ENCODE measurements at places on chromosomes 16 and 17.

DNA sequence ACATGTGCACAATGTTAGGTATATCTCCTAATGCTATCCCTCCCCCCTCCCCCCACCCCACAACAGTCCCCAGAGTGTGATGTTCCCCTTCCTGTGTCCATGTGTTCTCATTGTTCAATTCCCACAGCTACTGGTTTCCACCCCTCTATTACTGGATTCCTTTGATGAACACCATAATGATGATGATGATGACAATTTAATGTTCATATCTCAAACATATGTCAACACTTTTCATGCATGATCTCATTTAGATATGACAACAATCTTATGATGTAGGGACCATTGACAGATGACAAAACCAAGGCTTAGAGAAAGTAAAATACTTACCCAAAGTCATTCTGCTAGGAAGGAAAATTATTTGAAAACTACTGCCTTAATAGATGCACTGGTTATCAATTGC is 97.6 kb downstream of the TMEM114 start:
- DNase-seq: no peak

DNA sequence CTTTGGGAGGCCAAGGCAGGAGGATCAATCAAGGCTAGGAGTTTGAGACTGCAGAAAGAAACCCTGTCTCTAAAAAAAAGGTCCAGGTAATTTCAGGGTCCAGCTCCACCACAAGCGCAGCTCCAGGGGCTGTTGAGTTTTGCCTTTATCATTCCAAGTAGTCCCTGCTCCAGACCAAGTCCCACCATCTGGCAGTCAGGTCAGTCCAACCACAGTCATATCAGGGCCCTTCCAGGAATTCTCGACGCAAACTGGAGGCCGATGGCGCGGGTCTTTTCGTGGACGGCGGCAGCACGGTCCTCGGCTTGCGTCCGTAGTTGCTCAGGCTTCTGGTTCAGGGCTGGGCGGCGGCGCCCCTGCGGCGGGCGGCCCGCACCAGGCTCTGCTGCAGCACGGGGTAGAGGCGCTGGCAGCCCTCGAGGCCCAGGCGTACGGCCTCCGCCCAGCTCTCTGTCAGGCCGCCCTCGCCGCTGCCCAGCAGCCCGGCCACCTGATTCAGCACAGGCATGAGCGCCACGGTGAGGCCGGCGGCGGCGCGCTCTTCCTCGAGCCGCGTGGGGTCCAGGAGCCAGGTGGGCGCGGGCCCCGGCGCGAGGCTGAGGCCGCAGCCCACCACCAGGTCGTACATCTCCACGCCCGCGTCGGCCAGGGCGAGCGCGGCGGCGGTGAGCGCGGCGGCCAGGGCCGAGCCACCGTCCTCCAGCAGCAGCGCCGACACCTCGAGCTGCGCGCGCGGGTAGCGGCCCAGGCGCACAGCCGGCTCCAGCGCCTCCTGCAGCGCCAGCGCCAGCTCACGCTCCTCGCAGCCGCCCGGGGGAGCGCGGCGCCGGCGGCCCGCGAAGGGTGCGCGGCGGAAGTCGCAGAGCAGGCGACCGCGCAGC is 752 bp downstream of the EXOSC6 start:
- no peak for DNase-seq

- no peak for DNase-seq
These were observed 336.2 kb downstream of the XYLT1 start for GRCh38 chr16:17134586-17134985.

GRCh38 chr16:9521749-9522370 is 430.4 kb downstream of the HAPSTR1 start:
- no peak for DNase-seq

DNA sequence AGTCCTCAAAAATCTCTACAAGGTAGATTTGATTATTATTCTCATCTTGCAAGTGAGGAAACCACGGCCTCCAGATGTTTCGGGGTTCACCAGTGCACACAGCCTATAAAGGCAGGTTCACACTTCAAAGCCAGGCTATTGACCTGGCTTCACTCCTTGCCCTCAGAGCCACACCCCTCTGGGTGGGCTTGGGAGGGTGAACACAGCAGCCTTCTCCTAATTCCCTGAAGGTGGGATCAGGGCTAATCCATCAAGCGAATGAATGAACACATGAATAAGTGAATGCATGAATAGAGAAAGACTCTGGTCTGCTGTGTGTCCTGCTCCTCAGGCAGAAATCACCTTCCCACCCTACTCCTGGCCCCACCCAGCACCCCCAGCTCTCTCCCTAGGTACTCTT is 139.0 kb downstream of the CYLD start:
- DNase-seq: no peak

GRCh38 chr17:66445229-66445628 is 142.8 kb downstream of the PRKCA start:
- DNase-seq: no peak

DNA sequence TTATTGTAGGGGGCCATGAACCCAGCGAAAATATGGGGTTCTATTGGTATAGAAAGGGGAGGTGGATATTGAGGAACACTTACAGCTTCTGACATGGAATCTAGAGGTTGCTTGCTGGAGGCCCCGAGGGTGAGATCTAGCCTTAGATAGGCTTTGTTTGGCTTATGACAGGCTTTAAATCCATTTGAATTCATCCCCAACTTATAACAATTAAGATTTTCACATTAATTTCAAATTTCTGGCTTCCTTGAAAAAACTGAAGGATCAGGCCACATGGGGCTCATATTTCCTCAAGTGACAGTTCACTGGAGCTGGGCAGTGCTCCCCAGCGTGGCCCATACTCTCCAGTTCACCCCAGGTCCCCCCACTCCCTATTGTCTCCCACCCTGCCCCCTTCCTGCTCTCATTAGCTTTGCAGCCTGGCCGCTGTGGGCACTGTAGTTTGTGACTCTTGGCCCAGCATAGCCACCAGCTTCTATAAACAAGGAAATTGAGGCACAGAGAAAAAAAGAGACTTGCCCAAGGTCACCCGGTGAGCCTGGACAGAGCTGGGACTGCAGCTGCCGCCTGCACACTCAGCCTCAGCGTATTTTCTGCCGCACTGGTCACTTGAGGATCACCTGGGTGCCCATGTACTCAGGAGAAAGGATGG is 19.8 kb upstream of the ADGRG1 start:
- no peak for DNase-seq

DNA sequence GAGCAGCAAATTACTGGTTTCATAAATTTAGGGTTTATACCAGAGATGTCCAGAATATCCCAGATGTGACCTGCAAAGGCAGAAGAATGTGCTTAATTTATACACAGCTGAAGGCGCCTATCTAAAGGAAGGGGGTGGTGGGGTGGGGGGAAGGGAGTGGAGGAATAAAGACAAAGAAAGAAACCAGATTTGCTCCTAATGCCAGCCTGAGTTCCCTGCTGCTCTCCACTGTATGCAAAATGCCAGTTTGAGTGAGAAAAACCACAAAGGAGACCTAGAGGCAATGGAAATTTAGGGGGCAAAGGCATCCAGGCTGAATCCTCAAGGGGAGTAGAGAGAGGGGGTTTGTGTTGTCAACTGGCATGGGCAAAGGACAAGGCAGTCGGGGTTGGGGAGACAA is 161.5 kb upstream of the TOX3 start:
- no peak for DNase-seq

DNA sequence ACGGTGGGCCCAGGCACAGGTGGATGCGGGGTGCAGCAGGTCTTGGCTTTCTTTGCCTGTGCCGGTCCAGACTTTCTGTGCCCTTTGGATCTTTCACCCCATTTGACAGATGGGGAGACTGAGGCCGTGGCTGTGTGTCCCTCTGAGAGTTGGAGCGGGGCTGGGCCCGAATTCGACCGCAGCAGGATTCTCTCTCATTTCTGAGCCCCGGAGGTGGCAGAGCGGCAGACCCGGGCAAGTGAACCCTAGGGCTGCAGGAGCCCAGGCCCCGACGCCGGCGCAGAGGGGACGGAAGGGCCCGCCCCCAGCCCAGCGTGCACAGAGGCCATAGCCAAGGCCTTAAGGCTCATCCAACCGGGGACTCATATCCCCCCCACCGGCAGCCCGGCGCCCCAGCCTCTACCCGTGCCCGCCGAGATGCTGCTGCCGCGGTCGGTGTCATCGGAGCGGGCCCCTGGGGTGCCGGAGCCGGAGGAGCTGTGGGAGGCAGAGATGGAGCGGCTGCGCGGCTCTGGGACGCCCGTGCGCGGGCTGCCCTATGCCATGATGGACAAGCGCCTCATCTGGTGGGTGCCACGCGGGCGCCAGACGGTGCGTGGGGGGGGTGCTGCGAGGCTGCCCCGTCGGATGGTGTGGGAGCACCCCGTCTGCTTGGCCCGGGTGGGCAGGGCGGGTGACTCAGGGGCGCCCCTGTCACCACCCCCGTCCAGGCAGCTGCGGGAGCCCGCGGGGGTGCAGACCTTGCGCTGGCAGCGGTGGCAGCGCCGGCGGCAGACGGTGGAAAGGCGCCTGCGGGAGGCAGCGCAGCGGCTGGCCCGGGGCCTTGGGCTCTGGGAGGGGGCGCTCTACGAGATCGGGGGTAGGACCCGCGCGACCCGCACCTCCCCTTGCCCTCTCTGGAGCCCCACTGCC is 857 bp downstream of the TMC8 start:
- no peak for DNase-seq

DNA sequence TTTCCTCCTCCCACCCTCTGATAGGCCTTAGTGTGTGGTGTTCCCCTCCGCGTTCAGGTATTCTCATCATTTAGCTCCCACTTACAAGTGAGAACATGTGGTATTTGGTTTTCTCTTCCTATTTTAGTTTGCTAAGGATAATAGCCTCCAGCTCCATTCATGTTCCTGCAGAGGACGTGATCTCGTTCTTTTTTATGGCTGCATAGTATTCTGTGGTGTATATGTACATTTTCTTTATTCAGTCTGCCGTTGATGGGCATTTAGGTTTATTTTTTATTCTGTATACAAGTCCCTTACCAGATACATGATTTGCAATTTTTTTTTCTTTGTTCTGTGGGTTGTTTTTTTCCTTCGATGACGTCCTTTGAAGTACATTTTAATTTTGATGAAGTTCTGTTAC is 18.8 kb upstream of the CDK5R1 start:
- no peak for DNase-seq

GRCh38 chr16:54341892-54342776 is 55.5 kb upstream of the IRX3 start:
- no peak for DNase-seq

DNA sequence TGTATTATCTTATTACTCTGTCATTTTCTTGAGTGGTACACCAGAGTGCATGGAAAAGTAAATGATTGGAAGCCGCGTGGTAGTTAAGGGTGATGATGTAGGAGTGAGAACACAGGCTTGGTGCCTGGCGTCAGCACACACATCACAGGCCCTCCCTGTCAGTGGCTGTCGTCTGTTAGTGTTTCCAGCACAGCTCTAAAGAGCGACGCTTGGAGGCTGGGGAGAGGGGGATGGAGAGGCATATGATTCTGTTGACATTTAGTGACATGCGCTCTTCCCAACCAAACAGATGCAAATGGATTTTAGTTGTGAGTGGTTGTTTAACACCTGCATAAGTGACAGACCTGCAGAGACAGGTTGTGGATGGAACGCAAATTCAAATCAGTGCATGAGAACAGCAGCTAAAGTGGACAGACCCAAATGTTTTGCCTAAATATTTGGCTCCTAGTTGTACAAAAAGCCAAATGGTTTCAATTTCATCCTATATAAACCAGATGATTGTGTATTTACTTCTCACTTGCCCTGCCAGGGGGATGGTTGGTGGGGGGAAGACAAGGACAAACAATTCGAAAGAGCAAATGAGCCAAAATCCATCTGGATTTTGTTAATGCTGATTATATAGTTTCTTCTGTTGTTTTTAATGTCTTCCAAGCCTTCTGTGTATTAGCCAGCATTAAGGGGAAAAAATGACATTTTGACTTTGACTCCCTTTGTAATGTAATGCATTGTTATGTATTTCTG is 222.3 kb downstream of the WWOX start:
- DNase-seq: no peak

DNA sequence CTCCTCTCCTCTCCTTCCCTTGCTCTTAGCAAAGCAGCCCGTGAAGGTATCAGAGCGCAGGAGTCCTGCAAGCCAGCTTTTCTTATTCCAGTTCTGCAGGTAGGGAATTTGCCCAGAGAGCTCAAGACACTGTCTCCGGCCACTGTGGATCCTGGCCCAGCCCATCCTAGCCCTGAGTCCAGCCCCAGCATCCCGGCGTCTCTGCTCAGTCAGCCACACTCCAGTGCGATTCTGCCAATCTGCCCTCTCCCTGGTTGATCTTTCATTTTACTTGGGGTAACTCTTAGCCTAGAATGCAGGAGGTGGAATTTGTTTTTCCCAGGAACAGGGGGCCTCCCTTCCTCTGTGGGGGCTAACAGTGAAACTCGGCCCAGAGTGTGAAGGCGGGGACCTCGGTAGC is 176.9 kb upstream of the GSE1 start:
- no peak for DNase-seq

DNA sequence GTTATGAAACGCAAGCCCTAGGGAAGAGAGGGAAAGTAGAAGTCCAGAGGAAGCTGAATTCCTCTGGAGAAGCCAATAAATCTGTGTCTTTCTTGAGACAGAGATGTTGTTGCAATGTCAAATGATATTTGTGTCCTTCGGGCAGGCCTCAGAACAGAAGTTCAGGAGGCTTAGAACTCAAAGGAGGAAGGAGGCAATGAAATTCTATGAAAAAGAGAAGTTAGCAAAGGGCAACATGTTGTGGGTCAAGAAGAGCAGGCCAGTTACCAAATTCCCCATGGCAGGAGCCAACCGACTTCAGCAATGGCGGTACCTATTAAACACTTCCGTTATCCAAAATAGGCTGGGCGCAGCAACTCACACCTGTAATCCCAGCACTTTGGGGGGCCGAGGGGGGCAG is 109.0 kb upstream of the DHX40 start:
- no peak for DNase-seq

DNA sequence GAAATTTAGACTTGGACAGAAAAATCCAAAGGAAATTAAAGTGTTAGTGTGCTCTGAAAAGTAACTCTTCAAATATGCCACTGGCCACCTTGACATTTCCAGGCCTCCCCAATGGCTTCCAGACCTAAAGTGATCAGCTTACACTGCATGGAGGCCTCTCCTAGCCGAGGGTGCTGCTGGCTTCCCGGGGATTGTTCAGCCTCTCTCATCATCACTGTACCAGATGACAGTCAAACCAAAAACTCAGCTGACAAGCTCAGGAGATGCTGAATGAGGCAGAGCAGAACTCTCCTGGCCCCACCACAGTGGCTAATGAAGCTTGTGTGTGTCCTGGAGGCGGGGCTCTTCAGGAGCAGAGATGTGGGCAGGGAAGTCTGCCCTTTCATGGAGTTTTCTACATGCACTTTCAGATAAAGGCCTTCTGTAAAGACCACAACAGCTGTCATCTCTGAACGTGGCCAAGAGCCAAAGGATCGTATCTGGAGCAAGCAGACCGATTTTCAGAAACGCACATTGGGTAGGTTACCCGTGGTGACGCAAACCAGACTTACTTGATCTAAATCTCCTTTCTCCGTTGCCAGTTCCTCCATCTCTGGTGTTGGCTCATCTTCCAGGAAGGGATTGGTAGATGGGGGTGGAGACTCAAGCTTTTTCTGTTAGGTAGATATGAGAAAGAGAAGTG is 113.3 kb downstream of the VPS53 start:
- no peak for DNase-seq

GRCh38 chr17:2363851-2364762 is 26.8 kb downstream of the SGSM2 start:
- no peak for DNase-seq

- no peak for DNase-seq
These were observed 437.2 kb downstream of the HS3ST3B1 start for GRCh38 chr17:14737984-14738651.

GRCh38 chr17:45794840-45795239 is 10.7 kb downstream of the CRHR1 start:
- DNase-seq: no peak

Measured in LNCaP clone FGC (cell line).